C1 segment of cervical spinal cord (tissue), 14 donors: ENCODE measurements at places on chromosomes 6 and 20.

DNA sequence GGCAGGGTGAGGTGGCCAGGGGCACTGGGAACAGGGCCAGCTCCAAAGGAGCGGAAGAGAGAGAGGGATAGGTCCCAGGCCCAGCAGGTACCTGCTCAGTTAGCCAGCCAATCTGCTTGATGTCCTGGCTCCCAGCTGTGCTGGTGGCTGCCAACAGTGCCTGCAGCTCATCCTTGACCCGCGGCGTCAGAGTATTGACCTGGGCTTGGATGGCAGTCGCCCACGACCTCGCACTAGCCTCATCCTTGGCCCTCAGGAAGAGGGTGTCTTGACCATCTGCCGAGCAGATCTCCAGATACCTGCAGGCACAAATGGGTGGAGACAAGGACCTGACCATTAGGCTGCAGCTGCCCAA, 11.1 kb upstream of the CDK5RAP1 start:
- DNase-seq, result no peak

GRCh38 chr6:104771258-104771832, 88.4 kb downstream of the HACE1 start:
- no peak for DNase-seq

DNA sequence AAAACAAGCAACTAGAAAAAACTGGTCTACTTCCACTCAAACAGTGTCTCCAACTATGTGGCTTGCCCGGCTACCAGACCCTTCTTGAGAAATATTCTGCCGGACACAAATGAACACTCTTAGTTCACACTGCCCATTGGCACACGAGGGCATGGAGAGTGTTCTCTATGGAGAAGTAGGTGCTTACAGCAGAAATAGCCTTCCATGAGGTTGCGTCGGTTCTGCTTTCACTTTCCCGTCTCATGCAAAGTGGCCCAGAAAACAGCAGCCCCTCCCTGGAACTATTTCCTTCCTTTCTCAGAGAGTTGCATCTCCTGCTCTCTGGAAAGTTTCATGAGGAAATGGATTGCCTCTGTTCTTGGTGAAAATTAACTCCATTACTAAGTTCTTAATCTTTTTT, 9.5 kb upstream of the HLA-DOA start:
- DNase-seq, result peak; percentile 72

GRCh38 chr20:64220891-64221527, 34.5 kb upstream of the PCMTD2 start:
- no peak for DNase-seq

DNA sequence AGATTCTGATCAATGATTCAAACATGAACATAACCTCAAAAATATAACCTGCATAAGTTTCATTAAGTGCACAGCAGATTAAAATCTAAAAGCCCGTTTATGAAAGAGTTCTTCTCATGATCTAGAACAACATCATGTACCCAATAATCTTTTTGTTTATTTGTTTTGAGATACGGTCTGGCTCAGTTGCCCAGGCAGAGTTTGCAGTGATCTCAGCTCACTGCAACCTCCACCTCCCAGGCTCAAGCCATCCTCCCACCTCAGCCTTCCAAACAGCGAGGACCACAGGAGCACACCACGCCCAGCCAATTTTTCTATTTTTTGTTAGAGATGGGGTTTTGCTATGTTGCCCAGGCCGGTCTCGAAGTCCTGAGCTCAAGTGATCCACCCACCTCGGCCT, 149.7 kb downstream of the CDK19 start:
- no peak for DNase-seq

DNA sequence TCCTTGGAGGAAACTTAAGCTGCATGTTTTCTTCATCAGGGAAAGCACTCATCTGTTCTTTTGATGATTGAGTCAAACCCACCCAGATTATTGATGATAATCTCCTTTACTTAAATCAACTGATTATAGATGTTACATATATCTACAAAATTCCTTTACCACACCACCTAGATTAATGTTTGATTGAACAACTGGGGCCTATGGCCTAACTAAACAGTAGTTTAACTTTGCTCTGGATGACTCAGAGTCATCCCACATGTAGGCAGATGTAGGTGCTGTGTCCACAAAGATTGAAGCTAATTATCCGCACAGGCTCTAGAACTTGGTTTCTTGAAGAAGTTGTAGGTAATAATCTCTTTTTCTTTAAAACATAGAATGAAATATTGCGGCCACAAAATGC, 42.2 kb downstream of the PKIB start:
- no peak for DNase-seq
